Activated CD4-positive, alpha-beta T cell treated with anti-CD3 and anti-CD28 coated beads, Interleukin-10, Interleukin-2, amounts not matched to agents 100 ng/mL and 50 ng/mL, durations not matched to agents 16 hours and 8 hours (primary cell): ENCODE measurements at places on chromosomes 3 and 15.
A peak's percentile ranks its signal among the peaks of the same experiment; 100 is the strongest.

- DNase-seq = no peak
Observed at GRCh38 chr3:53682807-53683206, 163.4 kb downstream of the CHDH start.

DNA sequence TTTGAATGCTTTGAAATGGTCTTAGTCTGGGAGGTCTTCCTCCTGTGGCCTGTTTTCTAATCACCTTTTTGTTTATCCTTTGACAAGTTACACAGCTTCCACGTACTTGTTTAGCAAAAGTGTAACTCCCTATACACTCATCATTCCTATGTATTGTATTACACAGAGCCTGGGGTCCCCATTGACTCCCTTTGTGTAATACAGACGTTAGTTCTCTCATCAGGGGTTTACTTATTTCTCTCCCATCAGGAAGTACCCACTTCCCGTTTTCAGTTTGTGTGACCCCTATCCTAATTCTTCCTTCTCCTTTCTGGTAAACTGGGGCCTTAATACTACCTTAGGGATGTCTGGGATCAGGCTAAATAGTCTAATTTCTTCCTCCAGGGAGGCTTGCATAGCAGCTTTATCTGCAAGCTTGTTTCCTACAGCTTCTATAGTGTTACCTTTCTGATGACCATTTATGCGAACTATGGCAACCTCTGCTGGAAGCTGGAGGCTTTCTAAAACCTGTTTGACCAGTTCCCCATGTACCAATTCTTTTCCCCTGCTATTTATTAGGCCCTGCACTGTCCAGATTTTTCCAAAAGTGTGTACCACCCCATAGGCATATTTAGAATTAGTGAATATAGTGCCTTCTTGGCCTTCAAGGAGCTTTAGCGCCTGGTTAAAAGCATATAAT is 22.4 kb downstream of the ARL8B start:
- DNase-seq = no peak

- no peak for DNase-seq
Observed at GRCh38 chr3:178382449-178383061, 153.7 kb upstream of the KCNMB2 start.

DNA sequence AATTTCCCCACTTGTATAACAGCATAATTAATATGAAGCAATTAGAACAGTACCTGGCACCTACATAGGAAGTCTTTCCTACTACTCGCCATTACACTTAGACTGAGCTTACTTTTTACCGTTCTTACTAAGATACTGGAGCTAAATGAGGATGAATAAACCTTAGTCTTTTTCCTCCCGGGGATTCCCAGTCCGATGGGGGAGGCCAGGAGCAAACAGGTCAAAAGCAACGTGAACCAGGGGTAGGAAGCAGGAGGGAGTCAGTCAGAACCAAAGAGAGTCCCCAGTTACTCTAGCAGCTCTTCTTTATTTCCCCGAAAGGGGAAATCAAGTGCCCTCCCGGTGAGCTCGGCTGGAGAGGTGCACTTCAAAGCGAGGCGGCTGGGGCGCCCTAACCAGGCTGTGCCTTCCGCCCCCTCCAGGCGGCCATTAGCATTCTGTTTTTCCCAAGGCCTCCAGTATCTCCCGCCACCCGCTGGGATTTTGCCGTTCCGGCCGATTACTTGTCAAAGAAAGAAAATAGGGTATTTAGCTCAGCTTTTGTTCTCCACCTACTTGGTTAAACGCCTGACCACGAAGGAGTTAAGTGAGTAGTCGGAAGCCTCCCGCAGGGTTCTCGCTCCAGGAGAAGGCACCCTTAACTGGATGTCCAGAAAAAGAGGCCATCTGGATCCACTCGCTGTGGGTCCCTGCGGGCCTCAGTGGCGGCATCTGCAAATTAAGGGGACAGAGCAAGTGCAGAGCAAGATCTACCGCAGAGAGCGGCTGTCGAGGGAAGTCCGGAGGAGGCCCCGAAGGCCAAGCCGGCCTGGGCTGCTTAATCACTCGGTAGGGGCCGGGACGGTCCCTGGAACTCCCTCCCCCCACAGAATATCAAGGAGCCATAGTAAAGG is 6.3 kb upstream of the EOMES start:
- no peak for DNase-seq

- DNase-seq = no peak
Observed at GRCh38 chr3:103403191-103403590, 968.4 kb downstream of the ZPLD1 start.

GRCh38 chr15:65306551-65306950 is 2.1 kb downstream of the RNU5B-1 start:
- DNase-seq = no peak

GRCh38 chr15:70348581-70349344 is 251.0 kb upstream of the TLE3 start:
- no peak for DNase-seq

- DNase-seq = no peak
Observed at GRCh38 chr3:61297821-61298220, 46.6 kb upstream of the FHIT start.

GRCh38 chr3:146884296-146884695 is 279.1 kb upstream of the PLSCR5 start:
- no peak for DNase-seq

DNA sequence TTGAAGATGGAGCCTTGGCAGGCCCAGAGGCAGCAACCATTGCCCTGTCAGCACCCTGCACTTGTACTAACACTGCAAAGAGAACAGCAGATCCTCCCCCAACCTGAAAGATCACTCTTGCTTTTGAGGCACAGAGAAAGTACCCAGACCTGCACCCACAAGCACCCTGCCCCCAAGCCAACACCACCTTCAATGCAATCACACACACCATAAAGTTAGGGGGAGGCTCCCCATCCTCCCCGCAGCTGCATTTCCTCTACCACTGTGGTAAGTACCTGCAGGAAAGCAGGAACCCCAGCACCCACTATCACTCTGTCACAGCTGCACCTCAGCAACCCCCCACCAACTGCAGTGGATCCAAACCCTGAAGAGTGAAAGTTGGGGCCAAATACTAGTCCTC is 12.0 kb downstream of the OR5K3 start:
- DNase-seq = no peak

- no peak for DNase-seq
Observed at GRCh38 chr3:72336821-72337479, 511.3 kb downstream of the SHQ1 start.

DNA sequence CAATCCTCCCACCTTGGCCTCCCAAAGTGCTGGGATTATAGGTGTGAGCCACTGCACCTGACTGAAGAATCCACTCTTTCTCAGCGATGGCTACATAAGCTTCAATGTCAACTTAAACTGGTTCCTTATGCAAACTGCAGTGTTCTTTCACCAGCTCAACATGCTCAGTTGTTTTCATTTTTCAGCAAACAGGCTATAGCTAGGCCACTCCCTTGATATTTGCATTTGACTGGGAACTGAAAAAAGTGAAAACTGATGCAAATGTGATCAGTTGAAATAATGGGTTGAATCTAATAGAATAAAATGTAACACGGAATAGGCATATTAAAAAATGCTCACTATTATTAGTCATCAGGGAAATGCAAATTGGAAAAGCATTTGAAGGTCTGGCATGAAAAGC is 74.2 kb upstream of the GCNT3 start:
- no peak for DNase-seq

DNA sequence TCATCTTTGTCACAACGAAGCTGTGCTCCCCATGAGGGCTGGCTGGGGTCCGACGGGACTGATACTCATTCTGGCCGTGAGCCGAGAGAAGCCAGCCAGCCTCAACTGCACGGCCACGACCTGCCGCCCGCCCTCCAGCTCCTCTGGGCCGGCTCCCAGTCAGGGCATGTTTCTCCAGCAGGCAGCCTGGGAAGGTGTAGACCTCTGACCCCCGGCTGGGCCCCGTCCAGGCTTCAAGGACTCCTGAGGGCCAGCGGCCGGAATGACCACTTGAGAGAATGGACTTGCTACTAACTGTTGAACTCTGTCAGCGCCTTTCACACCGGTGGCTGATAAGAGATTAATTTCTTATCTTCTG is 18.1 kb upstream of the MUC4 start:
- DNase-seq = no peak

- no peak for DNase-seq
Observed at GRCh38 chr3:76310089-76310488, 524.7 kb upstream of the ZNF717 start.

GRCh38 chr3:49222002-49222401 is 50.6 kb downstream of the KLHDC8B start:
- DNase-seq = no peak

DNA sequence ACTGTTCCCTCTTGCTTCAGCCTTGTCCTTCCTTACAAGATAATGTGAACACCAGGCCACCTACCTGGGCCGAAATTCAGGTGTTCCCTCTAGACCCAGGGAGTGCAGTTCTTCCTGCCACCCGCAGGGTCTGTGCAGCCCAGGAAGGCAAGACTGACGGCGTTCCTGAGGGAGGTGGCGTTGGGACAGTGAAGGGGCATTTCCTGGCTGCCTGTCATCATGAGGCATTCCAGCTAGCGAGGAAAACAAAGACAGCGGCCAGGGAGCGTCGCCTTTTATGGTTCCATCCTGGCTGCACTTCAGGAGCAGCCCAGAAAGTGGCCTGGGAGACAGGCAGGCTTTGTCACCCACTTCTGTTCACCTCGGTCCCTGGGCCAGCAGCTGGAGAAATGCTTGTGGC is 84.8 kb upstream of the WNT5A start:
- DNase-seq = no peak

- DNase-seq = no peak
Observed at GRCh38 chr3:128352326-128352725, 114.4 kb downstream of the DNAJB8 start.

GRCh38 chr3:156038869-156039268 is 81.5 kb upstream of the KCNAB1 start:
- no peak for DNase-seq

GRCh38 chr3:40116478-40117177 is 192.9 kb upstream of the EIF1B start:
- DNase-seq = no peak

GRCh38 chr3:184604039-184604601 is 42.5 kb downstream of the EPHB3 start:
- no peak for DNase-seq

- DNase-seq = peak; percentile 8
Observed at GRCh38 chr3:46146548-46146947, 61.6 kb downstream of the CCR1 start.

GRCh38 chr15:95175914-95176658 is 944.7 kb downstream of the MCTP2 start:
- DNase-seq = no peak

DNA sequence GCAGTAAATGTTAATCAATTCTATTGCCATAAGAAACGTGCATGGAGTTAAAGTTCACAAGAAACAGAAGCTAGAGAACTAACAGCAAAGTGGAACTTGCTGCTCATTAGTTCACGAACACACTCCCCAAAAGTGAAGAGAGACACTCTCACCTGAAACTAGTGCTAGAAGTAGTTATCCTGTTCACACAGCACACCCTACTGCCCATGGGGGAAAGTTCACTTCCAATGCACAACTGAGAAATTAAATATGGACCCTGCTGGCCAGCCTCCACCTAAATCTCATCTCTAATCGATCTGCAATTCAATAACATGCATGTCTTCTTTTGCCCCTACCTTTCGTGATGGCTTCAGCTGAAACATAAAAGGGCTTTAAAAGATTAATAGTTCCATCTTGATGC is 39.4 kb upstream of the FRMD4B start:
- DNase-seq = peak; percentile 51

GRCh38 chr15:31175484-31175883 is 74.0 kb upstream of the TRPM1 start:
- DNase-seq = no peak

GRCh38 chr3:38471260-38471857 is 17.7 kb downstream of the ACVR2B start:
- DNase-seq = no peak

DNA sequence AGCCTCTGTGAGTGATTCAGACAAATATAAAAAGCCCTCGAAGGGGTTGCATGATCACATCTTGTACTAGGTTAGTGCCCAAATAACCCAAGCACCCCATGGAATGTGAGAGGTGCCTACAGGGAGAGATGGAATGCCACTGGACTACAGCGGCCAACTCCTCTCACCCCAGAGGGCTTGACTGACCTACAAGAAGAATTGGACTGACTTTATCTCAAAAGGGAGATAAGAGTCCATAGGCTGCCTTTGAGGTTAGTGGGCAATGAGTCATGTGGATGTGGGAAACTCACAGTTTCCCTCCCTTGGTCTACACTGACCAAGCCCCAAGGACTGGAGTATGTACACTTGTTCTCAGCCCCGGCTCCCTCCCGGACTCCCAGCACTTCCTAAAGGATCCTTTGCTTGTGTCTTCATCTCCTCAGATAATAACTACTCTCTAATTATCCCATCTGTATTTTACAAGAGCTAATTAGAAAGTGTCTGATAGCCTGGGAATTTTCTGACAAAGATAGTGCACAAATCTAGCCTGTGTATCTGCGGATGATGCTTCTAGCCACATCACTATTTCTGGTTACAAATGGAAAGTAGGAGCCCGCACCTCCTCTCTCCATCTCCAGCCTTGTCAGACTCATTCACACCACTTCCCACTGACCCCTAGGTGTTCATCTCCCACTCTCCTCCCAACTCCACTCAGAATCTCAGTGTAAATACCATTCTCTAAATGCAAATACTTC is 547.8 kb upstream of the TBL1XR1 start:
- DNase-seq = no peak

DNA sequence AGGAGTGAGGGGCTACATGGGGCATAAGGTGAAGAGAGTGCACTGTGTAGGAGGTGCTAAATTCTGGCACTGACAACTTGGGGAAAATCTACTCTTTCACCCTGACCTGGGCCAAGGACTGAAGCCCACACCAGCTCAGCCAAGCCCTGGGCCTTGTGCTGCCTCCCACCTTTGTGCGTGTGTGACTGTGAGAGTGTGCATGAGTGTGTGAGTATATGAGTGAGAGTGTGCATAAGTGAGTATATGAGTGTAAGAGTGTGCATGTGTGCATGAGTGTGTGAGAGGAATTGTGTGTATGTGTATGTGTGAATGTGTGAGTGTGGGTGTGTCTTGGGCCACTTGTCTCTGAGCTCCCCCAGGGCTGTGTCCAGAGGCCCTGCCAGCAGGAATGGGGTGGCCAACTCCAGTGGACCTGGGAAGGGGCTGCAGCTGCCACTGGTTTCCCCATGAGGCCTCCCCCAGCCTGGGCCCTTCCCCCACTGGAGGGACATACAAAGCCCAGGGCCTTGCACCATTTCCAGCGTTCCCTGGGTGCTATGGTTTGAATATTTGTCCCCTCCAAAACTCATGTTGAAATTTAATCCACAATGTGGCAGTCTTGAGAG is 15.2 kb downstream of the C3orf22 start:
- DNase-seq = no peak

GRCh38 chr3:160398820-160399124 is 253 bp downstream of the IFT80 start:
- no peak for DNase-seq

GRCh38 chr3:197363553-197364409 is 65.4 kb upstream of the DLG1 start:
- DNase-seq = no peak

GRCh38 chr15:68441045-68441743 is 9.2 kb upstream of the ITGA11 start:
- DNase-seq = no peak

GRCh38 chr3:194852831-194853508 is 167.3 kb downstream of the FAM43A start:
- no peak for DNase-seq

- DNase-seq = no peak
Observed at GRCh38 chr3:75232216-75232615, 431.9 kb upstream of the FRG2C start.

GRCh38 chr3:14298442-14298841 is 104.0 kb upstream of the SLC6A6 start:
- no peak for DNase-seq

- no peak for DNase-seq
Observed at GRCh38 chr3:30241721-30242120, 364.7 kb upstream of the TGFBR2 start.

GRCh38 chr3:143258692-143259091 is 139.1 kb downstream of the CHST2 start:
- DNase-seq = no peak

GRCh38 chr15:70222606-70223005 is 124.9 kb upstream of the TLE3 start:
- DNase-seq = no peak
